ENCODE measurements at places on chromosomes 16 and 17. TPM values are rescaled to one million over a fixed set of nuclear protein-coding genes. Genes with fewer than 3 reads are reported as not detected.

Gene CBX2
- under 0.01 TPM for total RNA-seq

Gene CA10
- total RNA-seq, result not detected

Gene KLHL10
- not detected for total RNA-seq

- DNase-seq, result no peak
Observed at GRCh38 chr16:57233944-57234706, 10.9 kb upstream of the ARL2BP start.

DNA sequence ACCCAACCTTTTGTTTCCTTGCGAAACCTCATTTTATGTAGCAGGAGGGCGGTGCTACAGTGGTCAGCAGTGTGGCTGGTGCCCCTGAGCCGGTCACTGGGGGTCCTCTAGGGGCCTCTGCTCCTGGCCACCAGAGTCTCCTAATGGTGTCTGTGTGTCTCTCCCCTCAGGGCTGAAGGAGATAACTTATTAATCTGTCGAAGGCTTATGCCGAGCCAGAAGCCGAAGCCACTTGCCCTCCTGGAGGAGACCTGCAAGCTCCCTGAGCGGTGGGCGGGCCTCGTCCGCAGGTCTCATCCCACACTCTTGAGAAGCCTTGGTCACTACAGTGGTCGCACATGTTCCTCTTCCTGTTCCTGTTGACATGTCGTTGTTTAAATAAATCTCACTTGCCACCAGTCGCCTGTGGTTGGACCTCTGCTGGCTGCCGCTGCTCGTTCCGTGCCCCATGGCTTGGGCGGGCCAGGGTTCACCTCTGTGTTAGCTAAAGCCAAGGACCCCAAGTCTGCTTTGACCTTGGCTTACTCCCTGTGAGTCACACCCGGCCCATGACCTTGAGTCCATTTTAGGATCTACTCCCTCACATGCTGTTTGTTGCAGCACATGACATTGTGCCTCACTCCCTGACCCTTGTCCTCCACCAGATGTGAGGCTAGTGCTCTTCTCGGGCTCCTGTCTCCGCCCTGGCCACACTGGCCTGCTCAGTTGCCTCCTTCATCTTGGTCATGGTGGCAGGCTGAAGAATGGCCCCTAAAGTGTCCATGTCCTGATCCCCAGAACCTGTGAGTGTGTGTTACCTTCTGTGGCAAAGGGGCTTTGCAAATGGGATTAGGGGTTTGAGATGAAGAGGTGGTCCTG lies 38.7 kb upstream of the AQP8 start:
- DNase-seq, result peak; percentile 22

GRCh38 chr16:5619304-5619703 lies 521.7 kb upstream of the EEF2KMT start:
- DNase-seq, result no peak

GRCh38 chr17:76074390-76075363 lies at the start of gene GALR2:
Gene GALR2, plus strand, starts transcription at chr17:76074781. Its CDS starts 103 bp downstream, at chr17:76074884.
- DNase-seq, result no peak

GRCh38 chr16:10141671-10142070 lies 40.6 kb downstream of the GRIN2A start:
- no peak for DNase-seq

DNA sequence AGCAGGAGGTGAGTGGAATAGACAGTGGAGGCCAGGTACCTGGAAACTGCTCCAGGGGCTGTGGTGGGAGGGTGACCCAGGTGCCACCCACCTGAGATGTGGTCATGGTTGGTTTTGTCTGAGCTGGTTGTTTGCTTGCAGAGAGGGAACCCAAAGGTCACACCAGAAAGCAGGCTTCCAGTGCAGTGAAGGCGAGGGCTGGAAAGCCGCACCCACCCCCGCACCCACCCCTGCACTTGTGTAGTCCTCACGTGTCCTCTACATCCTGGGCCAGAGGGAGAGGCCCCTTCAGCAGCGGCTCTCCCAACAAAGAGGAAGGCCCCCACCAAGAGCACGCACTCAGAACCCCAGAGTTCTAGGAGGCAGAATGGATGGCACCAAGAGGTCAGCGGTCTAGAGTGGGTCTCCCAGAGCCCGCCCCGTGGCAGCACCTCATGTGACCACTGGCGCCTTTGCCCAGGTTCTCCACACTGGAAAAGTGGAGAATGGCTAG lies 92.6 kb upstream of the CBX4 start:
- peak; percentile 84 for DNase-seq

- DNase-seq, result no peak
Observed at GRCh38 chr17:17406225-17406624, 70.6 kb upstream of the MED9 start.

DNA sequence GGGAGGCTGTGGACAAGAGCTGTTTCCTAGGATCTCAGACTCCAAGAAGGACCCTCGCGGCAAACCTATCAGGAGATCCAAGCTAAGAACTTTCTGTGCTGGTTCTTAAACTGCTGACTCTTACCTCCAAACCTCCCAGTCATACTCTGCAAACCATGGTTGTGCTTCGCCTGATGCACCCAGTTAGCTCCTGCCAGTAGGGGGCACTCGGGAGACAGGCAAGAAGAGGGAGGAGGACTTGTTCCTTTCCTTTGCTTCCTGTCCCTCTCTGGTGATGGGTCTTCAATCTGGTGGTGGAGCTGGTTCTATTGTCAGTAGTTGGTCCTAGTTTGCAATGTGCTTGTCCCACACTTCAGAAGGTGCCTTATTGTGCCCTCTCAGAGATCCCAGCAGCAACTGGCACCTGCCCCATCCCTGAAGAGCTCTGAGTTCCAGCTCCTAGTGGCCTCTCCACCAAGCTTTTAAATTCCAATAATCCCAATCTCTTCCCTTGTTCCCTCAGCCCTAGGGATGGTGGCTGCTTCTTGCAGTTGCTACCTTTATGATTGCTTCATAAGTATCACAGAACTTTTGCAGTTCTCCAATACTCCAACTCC lies 113.5 kb upstream of the RPL38 start:
- DNase-seq, result peak; percentile 35

GRCh38 chr17:5915337-5915736 lies 154.8 kb upstream of the WSCD1 start:
- no peak for DNase-seq

DNA sequence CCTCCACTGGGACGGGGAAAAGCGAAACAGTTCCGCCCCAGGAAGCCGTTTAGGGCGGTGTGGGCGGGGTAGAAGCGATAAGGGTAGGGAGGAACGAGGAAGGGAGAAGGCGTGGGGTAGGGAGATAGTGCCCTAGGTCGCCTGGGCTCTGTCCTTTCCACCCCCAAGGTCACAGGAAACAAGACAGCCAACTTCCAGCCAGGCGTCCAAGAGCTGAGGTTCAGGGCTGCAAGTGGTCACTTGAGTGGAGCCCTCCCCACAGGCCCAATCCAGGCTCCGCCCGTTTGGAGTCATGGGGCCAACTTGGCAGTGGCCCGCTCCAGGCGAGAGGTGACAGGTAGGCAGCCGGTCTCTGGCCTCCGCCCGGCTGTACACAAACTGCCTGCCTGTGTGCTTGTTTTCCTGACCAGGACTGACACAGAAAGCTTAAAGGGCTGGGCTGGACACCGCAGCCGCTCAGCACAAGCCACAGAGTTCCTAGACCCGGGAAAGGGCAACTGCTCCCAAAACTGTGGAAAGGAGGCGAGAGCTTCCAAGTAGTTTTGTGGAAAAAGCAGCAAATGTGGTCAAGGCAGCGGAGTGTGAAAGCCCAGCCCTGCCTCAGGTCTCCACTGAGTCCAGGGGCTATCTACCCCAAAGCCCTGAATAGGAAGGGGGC lies at the start of gene RILP:
TSS of gene RILP (minus strand) at position 23 of the 658 bp plus-strand sequence. CDS start 62 bp downstream, outside the sequence.
- peak; percentile 90 for DNase-seq

- DNase-seq, result no peak
Observed at GRCh38 chr17:327971-328370, 24.6 kb downstream of the RPH3AL start.

GRCh38 chr16:610513-611381 lies 20.0 kb upstream of the WFIKKN1 start:
- peak; percentile 73 for DNase-seq

DNA sequence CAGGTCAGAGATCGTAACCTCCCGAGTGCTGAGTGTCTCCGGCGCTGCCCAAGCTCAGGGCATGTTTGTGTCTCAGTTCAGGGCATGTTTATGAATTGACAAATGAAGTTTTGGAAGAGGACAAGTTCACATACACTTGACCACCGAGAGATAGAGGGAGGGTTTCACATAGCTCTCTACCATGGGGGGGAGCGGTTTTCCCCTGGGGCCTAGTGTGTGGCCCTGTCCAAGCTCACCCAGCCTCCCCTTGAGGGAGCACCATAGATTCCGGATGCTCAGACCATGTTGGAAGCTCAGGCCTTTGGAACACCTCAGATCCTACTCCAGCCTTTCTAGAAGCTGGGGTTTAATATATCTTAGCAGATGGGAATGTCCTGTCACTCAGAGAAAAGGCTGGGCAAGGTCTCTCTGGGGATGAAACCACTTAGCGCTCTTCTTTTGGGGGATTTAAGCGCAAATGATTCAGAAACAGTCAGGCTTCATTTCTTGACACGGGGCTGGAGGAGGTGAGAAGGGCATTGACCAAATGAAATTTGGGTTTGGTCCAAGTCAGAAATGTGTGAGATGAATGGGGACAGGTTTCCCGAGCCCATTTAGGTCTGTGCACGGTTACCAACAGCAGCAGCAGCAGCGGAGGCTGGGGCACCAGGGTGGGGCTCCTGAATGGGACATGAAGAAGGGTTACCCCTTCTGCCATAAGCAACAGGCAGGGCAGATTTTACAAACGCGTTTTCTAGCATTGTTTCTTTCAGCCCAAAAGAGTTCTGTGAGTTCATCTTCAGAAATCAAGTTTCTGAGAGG lies 96.6 kb downstream of the METRNL start:
- peak; percentile 1 for DNase-seq

Measured in stomach (tissue), 19 donors.